NCI-H748 treated with DMSO at 0.1 percent for 48 hours (cell line): ENCODE measurements at places on chromosomes 4 and X.

DNA sequence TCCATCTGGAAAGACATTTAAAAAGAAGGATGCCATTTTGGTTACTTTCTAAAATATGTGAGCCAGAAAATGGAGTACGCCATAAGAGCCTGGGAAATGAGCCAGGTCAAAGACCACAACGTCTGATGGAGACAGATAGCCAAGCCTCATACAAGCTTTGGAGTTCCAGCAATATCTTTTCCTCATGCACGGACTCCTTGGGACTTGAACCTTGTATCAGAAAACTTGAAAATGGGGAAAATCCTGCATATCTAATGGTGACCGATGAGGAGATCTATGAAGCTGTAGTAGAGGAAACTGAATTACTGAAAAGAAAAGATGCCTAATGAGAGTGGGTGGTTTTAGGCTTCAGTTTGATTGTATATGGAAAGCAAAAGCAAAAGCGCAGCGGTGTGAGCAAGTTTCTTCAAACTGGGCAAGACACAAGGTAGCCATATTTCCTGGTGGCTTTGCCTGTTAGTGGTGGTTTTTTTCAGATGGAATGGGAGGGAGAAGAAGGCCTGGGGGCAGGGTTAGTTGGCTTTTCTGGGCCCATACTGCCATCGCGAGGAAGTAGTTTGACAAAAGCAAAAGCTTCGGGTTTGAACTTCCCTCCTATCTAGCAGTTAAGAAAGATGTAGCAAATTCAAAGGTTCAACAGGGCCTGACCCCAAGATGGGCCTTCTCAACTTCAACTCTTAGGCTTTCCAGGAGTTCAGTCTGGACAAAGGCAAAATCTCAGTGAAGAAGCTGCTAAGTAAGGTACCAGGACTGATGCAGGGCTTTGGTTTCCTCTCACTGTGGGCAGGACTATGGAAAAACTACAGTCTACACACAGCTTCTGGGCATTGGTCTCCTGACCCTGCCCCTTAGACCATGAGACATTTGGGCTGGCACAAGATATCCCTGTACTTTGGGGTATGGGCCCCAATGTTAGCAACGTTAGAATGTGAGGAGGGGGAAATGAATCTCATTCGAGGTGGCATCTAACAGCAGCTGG is 210.0 kb upstream of the STK26 start:
- no peak for DNase-seq

DNA sequence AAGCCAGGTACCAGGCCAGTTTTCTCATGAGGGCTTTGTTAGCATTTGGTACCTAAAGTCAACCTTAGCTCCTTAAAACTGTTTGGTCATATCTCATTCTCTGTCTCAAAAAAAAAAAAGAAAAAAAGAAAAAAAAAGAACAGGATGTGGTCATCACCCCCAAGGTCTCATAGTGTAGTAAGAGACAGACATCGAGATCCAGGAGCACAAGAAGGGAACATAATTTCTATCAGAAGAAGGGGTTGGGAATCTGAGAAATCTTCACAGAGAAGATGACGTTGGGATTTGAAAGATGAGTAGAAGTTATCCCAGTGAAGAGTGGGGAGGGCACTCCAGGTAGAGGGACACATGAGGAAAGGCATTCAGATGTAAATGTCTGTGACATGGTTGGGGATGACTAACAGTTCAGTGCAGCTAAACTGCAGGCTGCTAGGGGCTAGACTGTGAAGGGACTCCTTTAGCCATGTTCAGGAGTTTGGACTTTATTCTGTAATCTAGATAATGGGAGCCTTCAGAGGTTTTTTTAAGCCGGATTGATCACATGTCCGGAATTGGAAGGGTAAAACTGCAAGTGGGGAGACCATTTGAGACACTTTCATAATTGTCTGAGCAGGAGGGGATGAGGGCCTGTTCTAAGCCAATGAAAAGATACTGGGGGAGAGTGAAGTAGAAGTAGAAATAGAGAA is 26.9 kb upstream of the GJB1 start:
- no peak for DNase-seq

DNA sequence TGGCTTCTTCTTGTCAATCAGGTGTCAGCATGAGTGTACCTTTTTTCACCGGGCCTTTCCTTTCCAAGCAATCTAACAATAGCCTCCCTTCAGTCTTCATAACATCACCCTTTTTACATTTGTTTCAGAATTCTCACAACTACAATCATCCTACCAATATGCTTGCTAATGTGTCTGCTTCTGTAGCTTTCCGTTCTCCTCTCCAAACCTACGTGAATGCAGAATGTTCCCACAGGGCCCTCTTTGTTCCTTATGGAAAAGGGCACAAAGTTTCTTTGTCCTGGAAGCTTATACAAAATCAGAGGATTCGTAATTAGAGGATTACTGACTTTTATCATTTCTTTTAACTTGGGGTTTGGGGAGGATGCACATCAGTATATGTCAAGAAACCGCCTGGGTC is 461.8 kb downstream of the CENPC start:
- DNase-seq: no peak

DNA sequence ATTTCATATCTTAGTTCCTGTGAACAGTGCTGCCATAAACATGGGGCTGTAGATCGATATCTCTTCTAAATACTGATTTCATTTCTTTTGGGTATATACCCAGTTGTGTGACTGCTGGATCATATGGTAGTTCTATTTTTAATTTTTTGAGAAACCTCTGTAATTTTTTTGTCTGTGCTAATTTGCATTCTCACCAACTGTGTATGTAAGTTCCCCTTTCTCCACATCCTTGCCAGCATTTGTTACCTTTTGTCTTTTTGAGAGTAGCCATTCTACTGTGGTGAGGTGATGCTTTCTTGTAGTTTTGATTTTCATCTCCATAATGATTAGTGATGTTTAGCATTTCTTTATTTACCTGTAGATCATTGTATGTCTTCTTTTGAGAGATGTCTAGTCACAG is 2086.5 kb upstream of the TENM3 start:
- DNase-seq: no peak

GRCh38 chrX:131288738-131289511 is at the start of gene IGSF1:
Gene IGSF1 (minus strand): TSS chrX:131289306. CDS start chrX:131286674, 2,632 bp downstream.
- DNase-seq: no peak

GRCh38 chrX:120653000-120653399 is 23.1 kb upstream of the C1GALT1C1 start:
- DNase-seq: no peak

DNA sequence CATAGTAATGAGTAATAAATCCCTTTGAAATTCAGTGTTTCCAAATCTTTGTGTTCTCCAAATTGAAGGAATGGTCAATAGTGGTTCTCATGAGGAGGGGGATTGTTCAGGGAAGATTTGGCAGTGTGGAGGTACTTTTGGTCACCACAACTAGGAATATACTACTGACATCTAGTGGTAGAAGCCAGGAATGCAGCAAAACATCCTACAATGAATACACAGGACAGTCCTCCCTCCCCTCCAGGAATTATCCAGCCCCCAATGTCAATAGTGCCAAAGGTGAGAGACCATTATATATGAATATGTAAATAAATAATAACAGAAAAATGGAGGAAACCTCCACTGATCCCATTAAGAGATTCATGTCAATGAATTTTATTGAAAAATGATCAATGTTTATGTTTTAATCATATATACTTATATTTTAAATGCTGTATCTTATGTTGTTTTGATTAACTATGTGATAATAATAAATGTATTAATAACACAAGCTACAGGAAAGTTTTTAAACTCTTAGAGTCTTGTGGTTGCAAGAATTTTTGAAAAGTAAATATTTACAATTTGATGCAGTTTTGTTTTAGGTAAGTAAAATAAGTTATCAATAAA is 14.4 kb upstream of the FAM9A start:
- peak; percentile 49 for DNase-seq
